T-helper 17 cell (primary cell): ENCODE measurements at places on chromosomes 1 and 21. TPM values are rescaled to one million over a fixed set of nuclear protein-coding genes. Genes with fewer than 3 reads are reported as not detected.
A peak's percentile ranks its signal among the peaks of the same experiment; 100 is the strongest.

SMIM1 gene
- 0.75 TPM for total RNA-seq

USH2A gene
- total RNA-seq, result not detected

ACOT7 gene
- 4.9 TPM for total RNA-seq

SLC6A17 gene
- total RNA-seq, result not detected

TARS2 gene
- total RNA-seq, result 32.9 TPM

AVPR1B gene
- total RNA-seq, result not detected

CAPN9 gene
- not detected for total RNA-seq

DNA sequence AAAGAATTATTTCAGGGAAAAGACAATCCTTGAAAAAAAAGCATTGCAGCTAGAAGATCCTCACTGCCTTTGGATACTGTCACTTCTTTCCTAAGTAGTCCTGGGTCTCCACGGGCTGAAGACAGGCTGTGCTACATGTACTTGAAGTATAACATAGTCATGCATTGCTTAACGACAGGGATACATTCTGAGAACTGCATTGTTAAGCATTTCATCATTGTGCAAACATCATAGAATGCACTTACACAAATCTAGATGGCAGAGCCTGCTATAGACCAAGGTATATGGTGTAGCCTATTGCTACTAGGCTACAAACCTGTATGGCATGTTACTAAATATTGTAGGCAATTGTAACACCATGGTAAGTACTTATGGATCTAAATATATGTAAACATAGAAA is 54.0 kb downstream of the KIAA0040 start:
- peaks cover 1% of the 10 kb centered on the region for H3K36me3 ChIP-seq
- H3K27me3 ChIP-seq, result peaks cover 46% of the 10 kb centered on the region
- no peak overlapping the region for H3K4me3 ChIP-seq
- H3K4me1 ChIP-seq, result peaks cover 14% of the 10 kb centered on the region
- no peak for DNase-seq
- H3K27ac ChIP-seq, result no peak overlapping the region

DNA sequence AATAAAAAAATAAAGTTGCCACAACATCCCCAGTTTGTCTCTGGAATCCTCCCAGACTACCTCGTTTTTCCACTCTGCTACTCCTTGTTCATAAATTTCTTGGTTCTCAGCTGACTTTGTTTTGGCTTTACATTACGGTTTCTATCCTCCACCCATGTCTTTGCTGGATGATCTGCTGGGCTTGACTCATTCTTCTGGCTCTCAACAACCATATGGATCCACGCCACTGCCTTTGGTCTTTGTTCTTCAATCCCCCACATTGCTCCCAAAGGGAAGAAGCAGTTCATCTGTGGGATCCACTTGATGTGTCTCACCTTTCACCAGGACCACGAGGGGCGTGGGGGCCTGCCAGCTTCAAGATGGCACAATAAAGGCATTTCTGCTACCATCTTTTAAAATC is 67.1 kb upstream of the NBL1 start:
- peaks cover 22% of the 10 kb centered on the region for H3K4me1 ChIP-seq
- no peak overlapping the region for H3K4me3 ChIP-seq
- no peak for DNase-seq
- peaks cover 7% of the 10 kb centered on the region for H3K36me3 ChIP-seq
- peaks cover 19% of the 10 kb centered on the region for H3K27me3 ChIP-seq
- no peak overlapping the region for H3K27ac ChIP-seq

DNA sequence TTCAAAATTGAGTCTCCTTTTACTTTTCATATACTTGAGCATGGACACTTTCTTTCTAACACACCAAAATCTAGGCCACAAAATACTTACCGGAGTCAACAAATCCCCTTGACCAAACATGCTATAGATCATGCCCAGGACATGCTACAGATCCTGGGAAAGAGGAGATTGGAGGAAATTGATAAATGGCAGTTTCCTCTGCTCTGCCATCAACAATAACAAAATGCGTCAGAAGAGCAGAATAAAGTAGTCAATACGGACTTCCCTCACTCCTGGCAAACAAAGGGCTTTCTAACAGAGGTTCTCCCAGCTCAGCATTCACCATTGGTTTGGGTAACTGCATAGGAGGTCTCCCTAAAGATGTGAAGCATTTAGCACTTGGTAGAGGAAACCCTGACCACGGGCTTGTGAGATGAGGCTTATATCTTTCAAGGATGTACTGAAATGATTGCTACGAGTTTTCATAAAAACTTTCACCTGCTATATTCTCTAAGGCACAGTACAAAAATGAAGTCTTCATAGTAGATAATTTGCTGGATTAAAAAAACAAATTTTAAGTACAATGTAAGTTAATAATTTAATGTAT is 283.8 kb upstream of the RUNX1 start:
- H3K27ac ChIP-seq, result no peak overlapping the region
- DNase-seq, result no peak
- H3K36me3 ChIP-seq, result no peaks in the 10 kb centered on the region
- H3K27me3 ChIP-seq, result peaks cover 6% of the 10 kb centered on the region
- H3K4me3 ChIP-seq, result no peak overlapping the region

GRCh38 chr1:167504467-167504827 is 13.9 kb downstream of the CD247 start:
- H3K27ac ChIP-seq, result peak overlapping the region; percentile 98
- no peak overlapping the region for H3K4me3 ChIP-seq
- peaks cover 3% of the 10 kb centered on the region for H3K36me3 ChIP-seq
- no peaks in the 10 kb centered on the region for H3K27me3 ChIP-seq
- DNase-seq, result no peak

DNA sequence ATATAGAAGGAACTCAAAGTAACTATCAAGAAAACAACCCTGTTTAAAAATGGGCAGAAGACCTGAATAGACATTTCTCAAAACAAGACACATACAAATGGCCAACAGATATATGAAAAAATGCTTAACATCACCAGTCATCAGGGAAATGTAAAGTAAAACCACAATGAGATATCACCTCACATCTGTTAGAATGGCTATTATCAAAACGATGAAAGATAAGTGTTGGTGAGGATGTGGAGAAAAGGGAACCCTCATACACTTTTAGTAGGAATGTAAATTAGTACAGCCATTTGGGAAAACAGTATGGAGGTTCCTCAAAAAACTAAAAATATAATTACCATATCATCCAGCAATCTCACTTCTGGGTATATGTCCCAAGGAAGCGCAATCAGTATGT is 3.0 kb downstream of the CTSS start:
- no peak overlapping the region for H3K27ac ChIP-seq
- H3K4me3 ChIP-seq, result peak overlapping the region; percentile 84
- DNase-seq, result no peak
- H3K4me1 ChIP-seq, result peaks cover 38% of the 10 kb centered on the region
- H3K27me3 ChIP-seq, result no peaks in the 10 kb centered on the region

- H3K27me3 ChIP-seq, result peaks cover 10% of the 10 kb centered on the region
- H3K27ac ChIP-seq, result no peak overlapping the region
- no peak for DNase-seq
- H3K4me3 ChIP-seq, result no peak overlapping the region
These were observed 109.4 kb downstream of the KIF26B start for GRCh38 chr1:245264226-245264625.

DNA sequence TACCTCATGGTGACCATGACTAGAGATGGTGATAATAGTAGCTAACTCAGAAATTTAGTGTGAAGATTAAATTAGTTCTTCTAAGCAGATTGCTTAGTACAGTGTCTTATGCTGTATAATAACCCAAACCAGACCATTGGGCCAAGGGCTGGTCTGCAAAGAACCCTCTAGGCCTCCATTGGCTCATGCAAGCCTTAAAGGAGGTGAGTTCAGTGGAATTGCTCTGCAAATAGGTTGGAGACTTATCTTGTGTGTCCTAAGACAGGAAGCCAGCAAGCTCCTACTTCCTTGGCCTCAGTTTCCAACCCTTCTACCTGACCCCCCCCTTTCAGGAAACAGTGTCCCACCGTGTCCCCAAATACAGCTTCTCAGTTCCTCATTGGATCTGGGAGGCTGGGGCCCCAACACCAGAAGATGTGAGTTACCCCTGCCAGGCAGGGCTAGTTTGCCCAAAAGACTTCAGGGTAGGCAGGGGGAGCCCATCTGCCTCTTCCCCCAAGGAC is 1.9 kb upstream of the MEF2D start:
- H3K4me3 ChIP-seq, result peak overlapping the region; percentile 92
- H3K27ac ChIP-seq, result peak overlapping the region; percentile 99
- DNase-seq, result no peak

- peaks cover 24% of the 10 kb centered on the region for H3K36me3 ChIP-seq
- H3K4me3 ChIP-seq, result no peak overlapping the region
- DNase-seq, result no peak
- no peaks in the 10 kb centered on the region for H3K27me3 ChIP-seq
These were observed 24.4 kb upstream of the GNG4 start for GRCh38 chr1:235673981-235674380.

GRCh38 chr1:20124456-20125057 is 5.2 kb upstream of the PLA2G2D start:
- no peak overlapping the region for H3K27ac ChIP-seq
- no peak overlapping the region for H3K4me3 ChIP-seq
- no peak for DNase-seq
- H3K4me1 ChIP-seq, result peaks cover 2% of the 10 kb centered on the region
- no peaks in the 10 kb centered on the region for H3K36me3 ChIP-seq

GRCh38 chr1:89259283-89259971 is 13.2 kb downstream of the GBP5 start:
- peak overlapping the region; percentile 91 for H3K27ac ChIP-seq
- no peak for DNase-seq
- H3K36me3 ChIP-seq, result peaks cover 21% of the 10 kb centered on the region
- H3K27me3 ChIP-seq, result no peaks in the 10 kb centered on the region

GRCh38 chr21:41769521-41769920 is 2.7 kb upstream of the RIPK4 start:
- H3K27me3 ChIP-seq, result peaks cover 82% of the 10 kb centered on the region
- H3K4me3 ChIP-seq, result peak overlapping the region; percentile 47
- no peaks in the 10 kb centered on the region for H3K36me3 ChIP-seq
- H3K4me1 ChIP-seq, result peaks cover 20% of the 10 kb centered on the region

DNA sequence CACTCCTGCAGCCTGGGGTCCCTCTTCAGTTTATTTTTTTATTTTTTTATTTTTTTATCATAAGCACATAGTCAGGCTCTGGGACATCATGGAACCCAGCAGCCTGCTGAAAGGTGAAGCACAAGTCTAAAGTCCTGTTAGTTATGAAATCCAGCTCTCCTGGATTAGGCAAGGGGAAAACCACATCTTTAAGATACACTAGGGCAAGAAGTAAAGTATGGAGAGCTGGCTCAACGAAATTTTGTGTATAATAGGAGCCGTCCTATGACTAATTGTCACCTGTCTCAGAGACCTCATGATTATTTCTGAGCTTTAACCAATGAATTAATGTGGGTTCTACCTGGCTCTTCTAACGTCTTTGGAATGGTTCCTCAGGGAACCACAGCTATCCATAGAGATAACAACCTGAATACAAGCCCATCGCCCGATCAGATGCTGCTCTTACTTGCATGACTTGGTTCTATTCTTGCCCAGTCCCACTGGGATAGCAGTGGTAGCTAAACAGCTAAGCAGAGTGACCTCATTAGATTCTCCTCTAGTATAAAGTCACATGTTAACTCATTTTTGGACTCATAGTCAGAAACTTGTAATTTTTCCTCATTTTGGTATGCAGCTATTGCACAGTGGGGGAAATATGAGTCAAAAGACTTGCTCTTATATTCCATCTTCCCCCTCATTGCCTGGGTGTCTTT is 122.7 kb downstream of the LMO4 start:
- no peak overlapping the region for H3K4me3 ChIP-seq
- no peaks in the 10 kb centered on the region for H3K36me3 ChIP-seq
- no peak for DNase-seq
- no peak overlapping the region for H3K27ac ChIP-seq
- H3K27me3 ChIP-seq, result no peaks in the 10 kb centered on the region

- peak overlapping the region; percentile 27 for H3K27ac ChIP-seq
- no peak overlapping the region for H3K4me3 ChIP-seq
- no peaks in the 10 kb centered on the region for H3K27me3 ChIP-seq
- H3K4me1 ChIP-seq, result peaks cover 7% of the 10 kb centered on the region
These were observed 144.7 kb downstream of the TGFBR3 start for GRCh38 chr1:91741301-91741700.

GRCh38 chr1:147754661-147755060 is 5.7 kb downstream of the GJA5 start:
- H3K27me3 ChIP-seq, result peaks cover 5% of the 10 kb centered on the region
- peaks cover 7% of the 10 kb centered on the region for H3K4me1 ChIP-seq
- no peaks in the 10 kb centered on the region for H3K36me3 ChIP-seq
- no peak overlapping the region for H3K27ac ChIP-seq

DNA sequence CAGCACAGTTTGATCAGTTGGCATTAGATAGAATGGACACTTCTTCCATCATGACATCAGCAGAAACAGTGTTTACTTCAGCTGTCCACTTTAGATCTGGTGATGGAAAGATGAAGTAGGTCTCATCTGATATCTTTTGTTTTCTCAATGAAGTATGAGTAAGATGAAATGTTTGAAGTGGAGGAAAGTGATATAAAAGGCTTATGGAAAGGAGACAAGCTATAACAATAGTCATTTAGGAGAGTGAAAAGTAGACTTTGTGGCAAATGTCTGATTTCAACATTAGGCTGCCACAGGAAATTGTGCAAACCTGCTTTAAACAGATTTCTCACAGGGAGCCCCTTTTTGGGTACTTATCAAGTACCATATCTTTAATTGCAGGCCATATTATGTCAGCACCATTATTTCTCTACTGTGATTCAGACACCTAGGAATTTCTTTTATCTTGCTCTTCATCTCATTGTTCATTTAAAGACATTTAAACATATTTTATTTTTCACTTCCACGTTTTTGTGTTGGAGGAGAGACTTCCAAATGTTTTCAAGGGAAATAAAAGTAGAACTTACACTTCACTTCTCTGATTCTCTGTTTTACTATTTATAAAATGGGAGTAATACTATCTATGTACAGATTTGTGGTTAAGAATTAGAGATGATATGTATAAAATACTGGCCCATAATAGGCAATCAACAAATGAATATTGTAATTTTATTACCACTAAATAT is 18.1 kb downstream of the PDC start:
- H3K4me3 ChIP-seq, result no peak overlapping the region
- H3K27ac ChIP-seq, result no peak overlapping the region
- no peaks in the 10 kb centered on the region for H3K36me3 ChIP-seq
- no peaks in the 10 kb centered on the region for H3K27me3 ChIP-seq
- peaks cover 9% of the 10 kb centered on the region for H3K4me1 ChIP-seq
